AG09319 (cell line): ENCODE measurements at places on chromosomes 16 and 17.

DNA sequence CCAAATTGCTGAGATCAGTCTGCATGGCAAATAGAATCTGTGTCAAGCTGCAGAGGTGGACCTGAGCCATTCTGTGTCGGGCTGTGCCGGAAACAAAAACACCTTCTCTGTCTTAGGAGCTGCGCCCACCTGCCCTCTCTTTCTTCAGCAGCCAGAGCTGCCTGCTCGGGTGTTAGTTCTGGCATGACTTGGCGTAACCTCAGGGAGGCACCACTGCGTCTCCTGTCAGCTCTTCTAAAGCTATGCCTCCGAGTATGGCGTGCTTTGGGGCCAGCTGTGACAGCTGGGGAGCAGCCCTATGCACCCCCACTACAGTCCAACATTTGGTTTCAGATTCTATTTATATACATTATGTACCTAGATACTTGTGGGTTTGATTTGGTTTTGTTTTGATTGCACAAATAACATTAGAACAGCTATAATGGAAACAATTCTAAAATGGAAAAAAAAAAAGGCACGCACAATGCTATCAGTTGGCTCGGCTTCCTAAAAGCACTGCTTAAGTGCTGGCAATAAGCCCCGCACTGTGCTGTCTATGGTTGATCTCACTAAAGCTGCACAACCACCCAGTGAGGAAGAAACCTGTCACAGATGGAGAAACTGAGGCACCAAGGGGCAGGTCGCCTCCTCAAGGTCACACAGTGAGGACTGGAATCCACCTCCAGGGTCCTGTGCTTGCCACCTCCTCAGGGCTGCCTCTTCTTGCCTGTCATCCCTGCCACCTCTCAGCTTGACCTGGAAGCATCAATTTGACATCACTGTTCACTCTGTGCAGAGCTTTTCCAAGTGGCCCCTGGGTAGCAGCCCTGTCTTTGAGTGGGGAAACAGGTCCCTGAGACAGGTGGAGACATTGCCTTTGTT is 18.7 kb upstream of the ADGRG1 start:
- DNase-seq = no peak

GRCh38 chr16:79253100-79253631 is 347.4 kb downstream of the MAF start:
- no peak for DNase-seq

- DNase-seq = no peak
These were observed 2.1 kb downstream of the TRAF4 start for GRCh38 chr17:28745786-28746411.

DNA sequence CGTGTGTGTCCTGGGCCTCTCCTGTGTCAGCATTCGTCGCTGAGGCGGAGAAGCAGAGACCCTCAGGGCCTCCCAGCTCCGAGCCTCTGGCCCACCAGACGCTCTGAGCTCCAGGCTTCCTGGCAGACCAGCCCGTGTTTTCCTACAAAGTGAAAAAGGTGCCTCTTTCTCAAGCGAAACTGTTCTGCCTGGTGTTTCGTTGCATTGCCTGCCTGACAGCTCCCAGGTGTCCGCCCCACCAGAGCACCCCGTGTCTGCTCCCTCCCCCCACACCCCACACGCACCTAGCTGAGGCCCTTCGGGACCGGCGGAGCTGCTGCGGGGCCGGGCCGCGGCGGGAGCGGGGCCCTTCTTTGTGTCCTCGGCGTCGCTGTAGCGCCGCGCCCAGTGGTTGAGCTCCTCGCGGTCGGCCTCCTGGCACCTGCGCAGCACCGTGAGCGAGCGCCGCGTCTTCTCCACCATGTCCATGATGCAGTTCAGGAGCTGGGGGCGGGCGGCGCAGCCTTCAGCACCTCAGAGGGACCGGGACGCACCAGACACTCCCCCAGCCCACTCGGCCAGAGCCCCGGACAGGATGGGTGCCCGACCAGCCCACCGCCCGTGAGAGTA is 14.7 kb upstream of the PABPN1L start:
- DNase-seq = no peak

DNA sequence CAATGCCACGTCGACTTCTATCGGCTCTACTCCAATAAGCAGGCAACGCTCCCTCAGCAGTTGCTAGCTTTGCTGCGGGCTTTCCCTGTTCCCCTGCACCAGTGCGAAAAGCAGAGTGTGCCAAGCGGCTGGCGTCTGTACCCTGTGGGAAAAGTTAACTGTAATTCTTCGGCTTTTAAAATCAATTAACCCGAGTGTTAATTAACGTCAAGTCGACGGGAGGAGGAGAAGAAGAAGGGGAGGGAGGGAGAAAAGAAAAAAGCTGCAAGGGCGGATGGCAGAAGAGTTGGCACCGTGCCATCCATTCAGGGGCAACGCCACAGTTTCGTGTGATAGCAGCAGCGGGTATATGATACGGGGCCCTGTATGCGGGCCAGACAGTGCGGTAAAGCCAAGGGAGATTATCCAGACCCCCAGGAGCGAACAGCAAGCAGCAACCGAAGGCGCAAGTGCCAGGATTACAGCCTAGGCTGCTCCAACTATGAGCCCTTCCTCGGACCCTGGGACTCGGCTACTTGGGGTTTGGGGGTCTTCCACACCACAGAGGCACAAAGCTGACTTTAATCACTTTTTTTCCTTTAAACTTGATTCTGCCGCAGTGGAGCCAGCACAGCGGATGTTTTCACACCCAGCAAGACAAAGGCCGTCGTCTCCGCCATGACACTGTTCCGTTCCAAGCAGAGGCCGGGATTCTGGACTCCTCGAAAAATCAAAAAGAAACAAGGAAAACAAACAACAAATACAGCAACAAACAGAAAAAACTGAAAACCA is 253.8 kb upstream of the PMFBP1 start:
- no peak for DNase-seq

GRCh38 chr17:36535669-36536081 is 888 bp downstream of the PIGW start:
- no peak for DNase-seq

DNA sequence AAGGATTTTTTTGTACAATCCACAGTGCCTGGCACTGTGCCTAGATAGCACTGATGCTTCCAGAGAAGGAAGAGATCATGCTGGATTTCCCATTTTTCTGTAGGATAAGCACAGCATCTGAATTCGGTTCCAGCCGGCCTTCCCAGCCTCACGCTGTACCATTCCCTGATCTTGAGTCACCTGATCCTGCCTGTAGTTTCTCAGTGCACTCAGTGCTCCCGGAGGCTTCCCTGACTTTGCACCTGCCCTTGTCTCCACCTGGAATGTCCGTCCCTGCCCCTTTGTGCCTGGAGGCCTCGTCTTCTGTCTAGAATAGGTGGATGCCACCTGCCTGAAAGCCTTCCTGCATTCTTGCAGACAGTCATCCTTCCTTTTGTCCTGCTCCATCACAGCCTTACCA is 179.9 kb downstream of the CCDC182 start:
- DNase-seq = no peak

DNA sequence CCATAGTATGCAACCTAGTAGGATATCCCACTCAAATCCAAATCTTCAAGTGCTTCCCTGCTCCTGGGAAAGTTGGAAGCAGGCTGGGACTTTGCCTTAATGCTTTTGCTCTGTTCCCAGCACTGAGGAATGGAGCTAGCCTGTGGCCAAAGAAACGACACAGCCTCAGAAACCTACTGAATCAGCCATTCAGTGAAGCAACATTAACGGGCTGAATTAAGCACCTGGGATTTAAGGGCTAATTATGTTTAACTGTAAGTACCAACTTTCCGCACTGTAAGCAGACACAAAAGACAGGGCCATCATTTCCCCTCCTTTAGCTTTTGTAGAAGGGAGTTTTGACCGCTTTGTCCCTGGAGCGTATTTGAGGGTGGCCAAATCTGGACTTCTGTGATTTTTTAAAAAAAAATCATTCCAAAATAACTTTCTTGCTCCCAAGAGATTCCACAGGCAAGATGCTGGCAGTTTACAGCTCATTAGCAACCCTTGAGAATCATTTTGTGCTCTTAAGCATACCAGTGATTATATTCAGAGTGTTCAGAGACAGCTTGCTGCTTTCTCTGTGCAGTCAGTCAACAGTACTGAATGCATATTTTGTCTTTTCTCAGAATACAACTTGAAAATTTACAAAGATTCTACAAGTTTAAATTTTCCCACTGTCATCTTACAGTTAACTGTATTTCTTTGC is 17.6 kb upstream of the NOL11 start:
- DNase-seq = no peak

DNA sequence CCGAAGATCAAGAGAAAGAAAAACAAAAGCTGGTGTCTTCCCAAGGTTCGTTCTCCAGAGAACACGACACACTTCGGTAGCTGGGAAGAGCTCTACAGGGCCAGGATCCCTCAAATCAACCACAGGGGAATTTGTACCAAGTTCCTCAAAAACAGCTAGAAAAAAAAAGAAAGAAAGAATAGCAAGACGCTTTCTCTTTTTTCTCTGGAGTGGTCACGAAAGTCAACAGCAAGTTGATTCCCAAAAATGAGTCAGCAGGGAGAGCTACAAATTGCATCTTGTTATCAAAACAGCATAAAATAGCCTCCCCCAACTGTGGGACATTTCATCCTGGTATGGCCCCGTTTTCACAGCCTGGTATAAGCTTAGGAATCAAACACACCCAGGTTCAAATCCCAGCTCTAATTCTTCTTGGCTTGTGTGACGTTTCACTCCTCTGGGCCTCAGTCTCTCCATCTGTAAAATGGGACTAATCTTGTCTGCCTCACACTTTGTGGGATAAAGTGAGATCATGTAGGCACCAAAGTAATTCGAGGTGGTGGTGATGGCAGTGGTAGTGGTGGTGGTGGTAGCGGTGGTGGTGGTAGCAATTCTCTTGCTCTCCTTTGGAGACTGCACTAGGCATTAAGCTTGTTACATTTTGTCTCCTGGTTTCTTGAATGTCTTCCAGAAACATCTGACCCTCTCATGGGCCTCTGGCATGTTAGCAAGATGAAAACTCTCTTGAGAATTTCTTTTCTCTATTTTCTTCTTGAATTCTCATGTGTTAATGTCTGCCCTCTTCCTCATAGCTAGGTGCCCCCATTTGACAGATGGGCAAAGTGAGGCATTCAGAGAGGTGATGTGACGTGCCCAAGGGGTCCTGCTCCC is 988 bp upstream of the IL21R start:
- no peak for DNase-seq

GRCh38 chr16:84448444-84448843 is 56.0 kb downstream of the MEAK7 start:
- no peak for DNase-seq

DNA sequence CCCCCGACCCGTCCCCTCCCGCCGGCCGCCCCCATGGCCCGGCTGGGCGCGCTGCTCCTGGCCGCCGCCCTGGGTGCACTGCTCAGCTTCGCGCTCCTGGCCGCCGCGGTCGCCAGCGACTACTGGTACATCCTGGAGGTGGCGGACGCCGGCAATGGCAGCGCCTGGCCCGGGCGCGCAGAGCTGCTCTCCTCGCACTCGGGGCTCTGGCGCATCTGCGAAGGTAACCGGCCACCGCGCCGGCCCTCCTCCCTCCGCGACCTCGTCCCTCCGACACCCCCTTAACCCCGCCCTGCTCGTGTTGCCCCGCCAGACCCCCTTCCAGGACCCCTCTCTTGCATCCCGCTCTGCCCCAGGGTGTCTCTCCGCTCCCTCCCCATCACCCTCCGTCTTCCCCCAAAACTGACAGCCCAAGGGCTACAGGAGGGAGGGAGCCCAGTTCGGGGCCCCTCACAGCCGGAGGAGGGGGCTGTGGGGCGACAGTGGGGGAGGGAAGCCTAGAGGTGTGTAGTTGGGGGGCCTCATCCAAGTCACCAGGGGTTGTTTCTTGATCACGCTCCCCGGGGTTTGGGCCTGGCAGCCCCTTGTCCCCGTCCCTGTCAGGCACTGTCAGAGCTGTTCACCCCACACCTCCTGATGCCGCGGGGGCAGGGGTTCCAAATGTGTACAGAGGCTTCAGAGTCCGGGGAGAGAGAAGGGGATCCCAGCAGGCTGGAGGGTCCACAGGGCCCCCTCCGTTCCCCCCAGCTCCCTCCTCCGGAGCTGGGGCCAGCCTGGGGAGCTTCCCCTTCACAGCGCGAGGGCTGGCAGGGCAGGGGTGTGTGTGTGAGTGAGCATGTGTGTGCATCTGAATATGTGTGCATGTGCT is 794 bp downstream of the TMEM235 start:
- no peak for DNase-seq

- no peak for DNase-seq
These were observed 145.9 kb downstream of the BCAS3 start for GRCh38 chr17:60823515-60823914.

DNA sequence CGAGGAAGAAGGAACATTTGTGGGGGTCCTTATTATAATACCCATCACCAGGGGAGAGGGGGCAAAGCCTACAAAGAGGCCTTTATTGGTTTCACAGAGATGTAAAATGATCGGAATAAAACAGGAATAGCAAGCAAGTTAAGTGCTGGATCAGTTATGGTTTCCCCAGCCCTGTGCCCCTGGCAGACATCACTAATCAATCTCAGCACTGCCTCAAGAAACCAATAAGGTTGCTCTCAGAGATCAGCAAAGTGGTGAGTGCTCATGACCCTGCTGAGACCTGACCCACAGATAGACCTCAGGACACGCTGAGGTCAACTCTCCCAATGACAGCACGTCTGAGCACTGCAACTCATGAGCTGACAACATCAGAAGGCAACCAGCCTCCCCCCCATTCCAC is 66.3 kb downstream of the ZNF423 start:
- DNase-seq = no peak

DNA sequence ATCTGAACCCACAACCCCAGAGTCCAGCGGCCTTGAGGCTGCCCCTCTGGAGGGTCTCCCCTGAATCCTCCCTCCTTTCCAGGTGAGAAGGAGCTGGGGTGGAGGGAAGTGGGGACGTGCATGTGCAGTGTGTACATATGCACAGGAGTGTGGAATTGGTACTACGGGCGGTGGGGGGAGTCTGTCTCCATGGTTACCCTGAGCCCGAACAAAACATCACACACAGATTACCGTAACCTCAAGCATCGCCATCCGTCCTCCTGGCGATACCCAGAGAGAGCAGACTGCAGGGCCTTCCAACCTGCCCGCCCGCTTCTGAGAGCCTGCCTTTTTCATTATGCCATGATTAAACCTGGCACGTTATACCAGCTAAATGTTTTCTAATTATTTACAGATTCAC is 25.1 kb downstream of the GSG1L start:
- DNase-seq = no peak

- DNase-seq = no peak
These were observed 177.9 kb downstream of the SPECC1 start for GRCh38 chr17:20187049-20187448.

GRCh38 chr16:11681556-11681955 is 13.3 kb downstream of the SNN start:
- DNase-seq = no peak

DNA sequence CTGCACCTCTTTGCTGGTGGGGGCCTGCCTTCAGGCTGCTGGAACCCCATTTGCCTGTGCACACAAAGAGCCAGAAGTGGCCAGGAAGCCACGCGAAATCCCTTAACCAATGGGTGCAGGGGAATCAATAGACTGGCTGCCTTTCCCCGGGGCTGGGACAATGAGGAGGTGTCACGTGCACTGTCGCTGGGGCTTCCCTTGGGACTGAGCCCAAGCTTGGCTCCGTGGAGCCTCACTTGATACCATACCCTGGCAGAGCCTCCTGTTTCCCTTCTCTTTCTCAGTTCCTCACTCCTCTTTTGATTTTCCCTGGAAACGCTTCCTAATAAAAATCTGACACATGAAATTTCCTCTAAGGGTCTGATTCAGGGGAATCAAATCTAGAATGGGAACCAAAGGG is 38.8 kb upstream of the C16orf82 start:
- no peak for DNase-seq

- no peak for DNase-seq
These were observed 14.1 kb upstream of the YWHAE start for GRCh38 chr17:1414001-1414574.

- no peak for DNase-seq
These were observed 117.6 kb upstream of the HAS3 start for GRCh38 chr16:68987734-68988457.
